Type B pancreatic cell (in vitro differentiated cells): ENCODE measurements at places on chromosomes 6 and 20. TPM values are rescaled to one million over a fixed set of nuclear protein-coding genes. Genes with fewer than 3 reads are reported as not detected.

GRCh38 chr20:9122571-9122970, 53.7 kb downstream of the PLCB4 start:
- H3K27me3 ChIP-seq, result no peaks in the 10 kb centered on the region

DNA sequence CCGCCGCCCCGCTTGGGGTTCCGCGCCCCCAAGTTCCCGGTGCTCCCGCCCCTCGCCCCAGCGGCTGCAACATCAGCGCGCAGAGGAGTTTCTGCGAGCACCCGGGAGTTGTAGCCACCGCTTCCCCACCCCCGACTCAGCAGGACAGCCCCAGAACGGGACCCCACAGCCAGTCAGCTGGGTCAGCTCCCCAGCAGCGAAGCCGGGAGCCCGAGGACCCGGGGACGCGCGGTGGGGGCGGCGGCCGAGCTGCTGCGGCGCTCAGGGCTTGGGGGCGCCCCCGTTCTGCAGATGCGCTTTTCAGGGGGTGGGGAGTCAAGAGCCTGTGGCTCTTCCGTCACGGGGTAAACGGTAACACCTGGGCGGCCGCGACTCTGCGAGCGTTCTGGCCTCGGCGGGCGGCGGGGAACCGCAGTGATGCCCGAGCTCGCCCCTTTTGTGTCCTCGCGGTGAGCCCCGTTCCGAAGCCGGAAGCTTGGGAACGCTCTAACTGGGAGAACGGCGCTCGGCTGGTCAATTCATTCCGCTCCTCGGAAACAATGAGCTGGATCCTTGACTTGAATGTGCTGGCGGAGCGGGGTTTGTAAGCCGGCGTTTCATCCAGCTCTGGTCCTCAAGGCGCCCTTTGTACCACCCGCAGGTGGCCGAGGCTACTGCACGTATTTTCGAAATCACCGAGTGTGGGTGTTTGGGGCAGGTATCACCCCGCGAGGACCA, 774 bp downstream of the PLEKHG1 start:
- peaks cover 52% of the 10 kb centered on the region for H3K4me1 ChIP-seq
- peaks cover 42% of the 10 kb centered on the region for H3K27me3 ChIP-seq
- peak; percentile 79 for DNase-seq
- peak overlapping the region; percentile 87 for H3K27ac ChIP-seq
- H3K4me3 ChIP-seq, result peak overlapping the region; percentile 98
- H3K36me3 ChIP-seq, result no peaks in the 10 kb centered on the region

CLIC5 gene
- total RNA-seq, result 31.3 and 75.8 TPM in 2 replicates

GRCh38 chr6:346386-347030, 45.0 kb upstream of the IRF4 start:
- H3K27me3 ChIP-seq, result no peaks in the 10 kb centered on the region
- no peaks in the 10 kb centered on the region for H3K4me1 ChIP-seq
- H3K36me3 ChIP-seq, result peaks cover 11% of the 10 kb centered on the region
- H3K4me3 ChIP-seq, result no peak overlapping the region
- DNase-seq, result no peak

DUSP15 gene
- total RNA-seq, result 3.0 and 9.1 TPM in 2 replicates

- no peak overlapping the region for H3K27ac ChIP-seq
- no peak for DNase-seq
- H3K4me3 ChIP-seq, result no peak overlapping the region
- H3K4me1 ChIP-seq, result peaks cover 19% of the 10 kb centered on the region
Measured at GRCh38 chr6:87899499-87900147, 148.0 kb upstream of the SPACA1 start.
